ENCODE measurements at places on chromosomes 4 and X.

DNA sequence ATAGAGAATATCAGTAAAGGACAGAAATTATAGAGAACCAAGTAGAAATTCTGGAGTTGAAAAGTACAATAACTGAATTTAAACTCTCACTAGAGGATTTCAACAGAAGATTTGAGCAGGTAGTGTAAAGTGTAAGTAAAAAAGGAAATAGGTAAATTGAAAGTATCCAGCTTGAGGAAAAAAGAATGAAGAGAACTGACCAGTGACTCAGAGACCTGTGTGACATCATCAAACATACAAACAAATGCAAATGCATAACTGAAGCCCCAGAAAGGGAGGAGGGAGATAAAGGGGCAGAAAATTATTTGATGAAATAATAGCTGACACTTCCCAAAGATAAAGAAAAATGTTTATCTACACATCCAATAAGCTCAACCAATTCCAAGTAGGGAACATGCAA, 8.3 kb upstream of the SPON2 start:
- DNase-seq: no peak

DNA sequence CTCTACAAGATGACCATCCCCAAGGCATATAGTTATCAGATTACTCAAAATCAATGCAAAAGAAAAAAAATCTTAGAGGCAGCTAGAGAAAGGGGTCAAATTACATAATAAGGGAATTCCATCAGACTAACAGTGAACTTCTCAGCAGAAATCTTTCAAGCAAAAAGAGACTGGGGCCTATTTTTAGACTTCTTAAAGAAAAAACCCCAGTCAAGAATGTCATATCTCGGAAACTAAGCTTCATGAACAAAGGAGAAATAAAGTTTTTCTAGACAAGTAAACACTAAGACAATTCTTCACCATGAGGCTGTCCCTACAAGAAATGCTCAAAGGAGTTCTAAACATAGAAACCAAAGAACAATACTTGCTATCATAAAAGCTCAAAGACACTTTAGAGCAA, 51.7 kb downstream of the RAB28 start:
- no peak for DNase-seq

DNA sequence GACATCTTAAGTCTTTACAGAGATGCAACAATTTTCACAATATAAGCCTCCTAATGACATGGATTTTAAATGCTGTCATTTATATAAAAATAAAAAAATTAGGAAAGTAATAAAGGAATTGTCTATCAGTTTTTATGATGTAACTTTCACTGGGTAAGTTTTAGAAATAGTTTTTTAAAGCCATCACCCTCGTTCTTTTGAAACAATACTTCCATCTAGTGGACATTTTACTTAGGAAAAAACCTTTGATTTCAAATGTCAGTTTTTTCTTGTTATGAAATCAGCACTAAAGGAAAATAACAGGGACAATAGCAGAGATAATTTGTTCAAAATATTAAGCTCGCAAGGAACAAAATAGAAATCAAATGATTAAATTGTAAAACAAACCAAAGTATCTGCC, 24.3 kb upstream of the NDNF start:
- DNase-seq: peak; percentile 5

GRCh38 chr4:179695175-179695574, 2252.9 kb upstream of the AGA start:
- DNase-seq: no peak

- DNase-seq: no peak
Measured at GRCh38 chr4:62193761-62194160, 993.6 kb downstream of the ADGRL3 start.

DNA sequence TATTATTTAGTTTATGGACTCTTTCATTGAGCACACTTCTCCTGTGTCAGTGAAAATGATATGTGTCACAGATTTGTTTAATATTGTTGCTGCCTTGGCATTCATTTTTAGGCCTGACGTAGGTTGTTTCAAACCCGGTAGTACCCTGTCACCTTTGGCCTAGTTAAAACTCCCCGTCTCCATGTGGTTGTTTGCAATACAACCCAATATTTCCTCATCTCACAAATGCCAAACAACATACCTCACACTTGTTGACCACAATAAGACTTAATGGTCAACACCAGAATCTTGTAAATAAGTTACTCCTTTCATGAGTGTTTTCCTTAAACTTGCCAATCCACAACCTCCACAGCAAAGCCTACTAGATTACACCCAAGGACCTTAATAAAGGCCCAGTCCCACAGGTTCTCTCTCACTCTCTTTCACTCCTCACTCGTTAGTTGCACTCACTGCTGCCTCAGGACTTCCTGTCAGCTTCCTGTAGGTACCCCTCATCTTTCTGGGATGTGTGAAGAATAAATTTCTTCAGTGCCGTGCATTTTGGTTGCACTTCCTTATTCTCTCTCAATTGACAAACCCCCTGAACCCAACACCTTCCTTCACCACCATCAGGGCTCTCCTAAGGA, 31.3 kb downstream of the IL13RA2 start:
- no peak for DNase-seq

GRCh38 chr4:151324124-151324751, 1.2 kb downstream of the SH3D19 start:
- DNase-seq: no peak

DNA sequence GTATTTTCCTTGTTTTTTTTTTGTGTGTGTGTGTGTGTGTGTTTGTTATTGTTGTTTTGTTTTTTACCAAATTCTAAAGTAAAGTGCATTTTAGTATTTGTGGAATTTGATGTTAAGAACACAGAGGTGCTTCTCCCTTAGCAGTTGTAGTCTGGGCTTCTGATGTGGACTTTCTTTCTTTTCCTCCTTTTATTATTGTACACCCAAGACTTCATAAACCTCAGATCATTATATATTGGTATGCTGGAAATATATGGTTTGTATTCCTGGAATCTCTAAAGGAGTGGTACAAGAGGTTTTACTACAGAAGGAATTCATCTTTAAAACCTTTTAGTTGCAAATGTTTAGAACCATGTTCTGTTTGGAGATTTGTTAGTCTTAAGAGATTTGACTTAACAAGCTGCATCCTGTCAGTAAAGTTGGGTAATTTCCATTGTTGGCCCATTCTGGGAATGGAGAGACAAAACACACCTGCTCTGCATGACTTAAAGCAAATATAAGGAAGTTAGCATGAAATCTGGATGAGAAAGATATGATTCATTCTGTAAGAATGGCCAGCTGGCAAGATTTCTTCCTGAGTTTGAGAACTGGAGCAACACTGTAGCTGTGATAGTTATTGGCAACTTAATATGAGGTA, 64.0 kb downstream of the SMAD1 start:
- DNase-seq: no peak

- DNase-seq: no peak
Measured at GRCh38 chr4:36332782-36333131, 51.3 kb downstream of the DTHD1 start.

DNA sequence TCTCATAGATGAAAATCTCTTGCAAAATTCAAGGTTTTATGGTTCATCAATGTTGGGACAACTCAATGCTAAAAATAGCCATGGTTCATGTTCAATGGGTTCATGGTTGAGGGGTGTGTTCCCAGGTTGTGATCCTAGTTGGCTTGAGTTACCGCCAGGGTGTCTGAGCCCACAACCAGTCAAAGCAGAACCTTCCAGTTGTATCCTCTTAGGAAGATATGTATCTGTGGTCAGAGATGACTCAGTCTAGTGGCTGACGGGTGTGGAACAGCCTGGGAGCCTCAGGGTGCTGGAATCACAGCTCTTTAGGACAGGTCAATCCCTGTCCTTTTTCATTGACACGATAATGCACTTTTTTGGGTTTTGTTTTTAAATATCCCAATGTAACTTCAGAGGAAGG, 192.3 kb upstream of the NR3C2 start:
- no peak for DNase-seq

GRCh38 chr4:10482913-10483312, 25.7 kb upstream of the ZNF518B start:
- no peak for DNase-seq

- DNase-seq: no peak
Measured at GRCh38 chr4:94889946-94890345, 132.2 kb downstream of the BMPR1B start.

- DNase-seq: no peak
Measured at GRCh38 chrX:85001344-85001743, 2.3 kb upstream of the APOOL start.

GRCh38 chr4:38034986-38035882, 75.0 kb downstream of the PTTG2 start:
- peak; percentile 54 for DNase-seq

- DNase-seq: no peak
Measured at GRCh38 chr4:66465111-66465510, 794.8 kb upstream of the EPHA5 start.

- peak; percentile 81 for DNase-seq
Measured at GRCh38 chr4:168923526-168924194, 86.4 kb downstream of the CBR4 start.

- DNase-seq: no peak
Measured at GRCh38 chr4:95545546-95545945, 3.2 kb downstream of the UNC5C start.

- no peak for DNase-seq
Measured at GRCh38 chr4:147793569-147794313, 61.9 kb downstream of the ARHGAP10 start.

DNA sequence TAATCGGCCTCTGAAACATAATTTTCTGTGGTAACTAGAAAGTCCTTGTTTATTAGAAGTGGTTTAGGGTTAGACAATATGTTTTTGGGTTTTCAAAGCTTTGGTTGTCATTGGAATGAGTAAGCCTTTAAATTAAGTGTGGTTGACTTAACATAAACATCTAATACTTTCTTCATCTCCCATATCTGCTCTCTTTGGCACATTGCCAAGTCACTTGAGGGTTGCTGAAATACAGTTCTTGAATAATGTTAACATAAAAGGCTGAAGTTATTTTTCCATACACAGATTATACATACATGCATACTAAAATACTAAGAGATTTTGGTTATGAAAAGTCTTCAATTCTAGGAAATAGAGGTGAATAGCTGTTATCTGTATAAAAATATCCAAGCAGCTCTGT, 241.7 kb upstream of the BMP3 start:
- DNase-seq: no peak

- DNase-seq: no peak
Measured at GRCh38 chr4:15719506-15719905, 16.6 kb downstream of the BST1 start.

- no peak for DNase-seq
Measured at GRCh38 chr4:135382280-135382959, 1180.8 kb upstream of the PABPC4L start.

DNA sequence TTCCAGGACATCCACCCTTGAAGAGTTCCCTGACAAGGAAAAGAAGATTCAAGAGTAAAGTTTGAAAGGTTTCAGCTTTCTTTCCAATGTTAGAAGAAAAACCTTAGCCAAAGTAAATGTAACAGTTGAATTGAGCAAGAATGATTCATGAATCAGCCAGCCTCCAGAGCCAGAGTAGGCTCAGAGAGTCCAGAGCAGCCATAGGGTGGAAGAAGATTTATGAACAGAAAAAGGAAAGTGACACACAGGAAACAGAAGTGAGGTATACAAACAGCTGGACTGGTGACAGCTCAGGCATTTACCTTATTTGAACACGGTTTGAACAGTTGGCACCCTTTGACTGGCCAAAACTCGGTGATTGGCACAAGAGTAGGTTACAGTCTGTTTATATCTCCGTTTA, 63.2 kb downstream of the QDPR start:
- DNase-seq: no peak

GRCh38 chrX:1246816-1247215, 21.8 kb upstream of the CSF2RA start:
- DNase-seq: peak; percentile 33
